ENCODE measurements at places on chromosomes 13 and 19.

GRCh38 chr13:39099231-39099630 is 61.0 kb downstream of the NHLRC3 start:
- no peak for DNase-seq

DNA sequence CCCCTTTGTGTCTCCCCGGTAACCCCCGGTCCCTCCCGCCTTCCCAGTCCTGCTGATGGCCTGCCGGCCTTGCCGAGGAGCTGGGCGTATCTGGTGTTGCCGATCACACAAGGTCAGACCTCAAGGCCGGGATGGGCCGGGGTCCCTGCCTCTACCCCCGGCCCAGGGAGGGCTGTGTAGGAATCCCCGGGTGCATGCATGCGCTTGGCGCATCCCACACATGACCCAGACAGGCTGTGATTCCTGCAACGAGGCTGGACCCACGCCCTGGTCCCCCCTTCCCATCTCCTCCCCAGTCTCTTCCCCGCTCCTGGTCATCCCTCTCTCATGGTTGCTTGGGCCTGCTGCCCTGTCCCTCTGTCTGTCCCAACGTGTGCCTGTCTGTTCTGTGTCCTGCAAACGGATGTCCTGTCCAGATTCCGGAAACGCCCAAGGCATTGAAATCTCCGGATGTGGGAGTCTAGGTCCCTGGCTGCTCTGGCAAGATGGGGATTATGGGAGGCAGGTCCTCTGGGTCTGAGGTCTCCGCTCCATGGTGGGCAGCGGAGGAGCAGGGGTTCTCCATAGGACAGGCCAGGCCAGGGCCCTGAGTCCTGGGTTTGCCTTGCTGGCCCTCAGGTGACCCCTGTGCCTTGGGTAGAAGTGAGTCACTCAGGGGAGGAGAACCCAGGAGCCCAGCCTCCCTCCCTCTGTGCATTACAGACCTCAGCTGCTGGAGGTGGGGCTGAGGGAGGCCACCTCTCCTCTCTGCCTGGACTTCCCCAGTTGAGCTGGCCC is 1.6 kb downstream of the PKN1 start:
- no peak for DNase-seq

GRCh38 chr13:77702366-77702765 is 4.9 kb downstream of the SLAIN1 start:
- no peak for DNase-seq

- DNase-seq: no peak
Measured at GRCh38 chr19:7924241-7924640, 1.7 kb downstream of the CTXN1 start.

DNA sequence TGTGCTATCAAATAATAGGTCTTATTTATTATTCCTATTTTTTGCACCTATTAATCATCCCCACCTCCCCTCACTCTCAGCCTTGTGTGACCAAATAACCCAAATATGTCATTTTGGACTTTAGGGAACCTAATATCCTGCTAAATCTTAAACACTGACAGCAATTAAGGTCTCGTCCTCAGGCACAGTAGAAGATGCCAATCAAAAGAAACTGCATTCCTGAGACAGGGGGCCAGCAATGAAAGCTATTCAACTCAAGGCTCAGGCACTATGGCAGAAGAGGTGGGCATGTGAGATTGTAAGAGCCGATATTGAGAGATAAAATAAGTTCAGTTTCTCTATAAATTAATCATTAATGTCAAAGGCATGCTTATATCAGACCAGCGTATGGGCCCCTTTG is 1437.7 kb upstream of the PCDH9 start:
- no peak for DNase-seq

DNA sequence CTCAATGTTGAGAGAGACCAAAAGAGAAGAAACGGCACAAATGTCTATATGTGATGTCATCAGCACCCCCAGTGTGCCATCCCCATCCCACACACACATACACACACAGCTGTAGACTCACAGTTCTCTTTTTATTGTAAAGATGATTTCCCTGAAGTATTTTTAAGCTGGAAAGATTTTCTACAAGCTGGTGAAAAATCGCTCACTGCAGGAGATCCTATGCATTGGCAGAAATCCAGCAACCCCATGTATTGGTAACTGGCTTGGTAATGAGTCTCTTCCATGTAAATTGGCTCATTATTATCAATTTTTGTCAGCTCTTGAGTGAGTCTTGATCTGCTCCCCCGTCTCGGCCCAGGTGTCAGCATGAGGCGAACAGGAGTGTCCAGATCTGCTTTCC is 107.1 kb upstream of the UQCRFS1 start:
- no peak for DNase-seq

DNA sequence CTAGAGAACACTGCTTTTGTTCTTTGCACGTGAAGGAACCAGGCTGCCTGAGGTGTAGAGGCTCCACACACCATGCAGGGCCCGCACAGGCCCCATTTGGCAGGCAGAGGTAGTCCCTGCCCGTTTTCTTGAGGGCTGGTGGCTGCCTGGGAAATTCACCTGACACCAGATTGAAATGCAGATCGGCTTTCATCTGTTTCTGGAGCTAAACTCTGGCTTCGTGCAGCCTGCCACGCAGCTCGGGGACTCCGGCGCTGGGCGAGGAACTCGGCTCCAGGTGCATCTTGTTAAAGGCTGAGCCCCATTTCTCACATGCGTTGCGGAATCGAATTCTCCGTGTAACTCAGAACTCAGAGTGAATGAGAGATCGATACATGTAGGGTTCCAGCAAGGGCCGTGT is 37.7 kb downstream of the ATP11A start:
- no peak for DNase-seq

- DNase-seq: no peak
Measured at GRCh38 chr19:28426110-28426729, 786.7 kb downstream of the UQCRFS1 start.

DNA sequence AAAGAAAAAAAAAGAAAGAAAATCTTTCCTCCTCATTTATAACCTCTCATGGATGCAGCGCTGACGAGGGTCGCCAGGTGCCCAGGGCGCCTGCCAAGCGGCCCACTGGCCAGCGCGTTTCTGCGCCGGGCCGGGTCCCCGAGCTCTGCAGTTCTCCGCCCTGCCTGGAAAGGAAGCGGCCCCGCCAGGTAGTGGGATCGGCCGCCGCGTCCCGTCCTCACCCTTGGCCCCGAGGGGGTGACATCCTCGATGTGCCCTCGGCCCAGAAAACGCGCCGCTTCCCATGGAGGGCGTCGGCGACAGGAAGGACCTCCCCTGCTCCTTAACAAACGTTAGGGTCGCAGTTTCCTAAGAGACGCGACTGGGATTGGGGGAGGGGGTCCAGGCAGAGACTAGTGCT is 56.9 kb downstream of the ZNF726 start:
- no peak for DNase-seq

DNA sequence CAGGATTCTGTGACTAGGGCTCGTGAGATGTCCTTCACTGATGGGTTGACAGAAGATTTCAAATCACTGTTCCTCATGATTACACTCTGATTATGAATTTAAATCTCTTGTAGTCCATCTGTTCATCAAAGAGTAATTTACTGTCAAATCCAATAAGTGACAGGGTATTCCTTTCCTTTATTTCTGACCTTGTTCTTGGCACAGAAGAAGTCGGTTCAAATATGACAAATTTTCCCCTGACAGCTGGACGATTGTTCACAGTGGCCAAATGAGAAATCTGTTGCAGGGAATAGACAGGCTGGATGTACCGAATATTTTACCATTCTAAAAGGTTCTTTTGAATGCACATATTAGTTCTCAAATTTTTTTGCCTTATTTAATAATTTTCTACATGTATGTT is 767.3 kb upstream of the GPC6 start:
- no peak for DNase-seq

- DNase-seq: no peak
Measured at GRCh38 chr19:5984600-5984999, 6.7 kb upstream of the RANBP3 start.

- peak; percentile 51 for DNase-seq
Measured at GRCh38 chr19:53254411-53255341, at the start of gene ZNF677. Gene ZNF677, minus strand, starts transcription at chr19:53254873. Its CDS starts 3,323 bp downstream, at chr19:53251550.

Measured in activated T-helper 1 cell treated with anti-CD3 and anti-CD28 coated beads, Interleukin-2, amount 50 U/mL, for 16 hours (primary cell).